NCI-H748 treated with DMSO at 0.1 percent for 48 hours (cell line): ENCODE measurements at places on chromosomes 1 and 21.

DNA sequence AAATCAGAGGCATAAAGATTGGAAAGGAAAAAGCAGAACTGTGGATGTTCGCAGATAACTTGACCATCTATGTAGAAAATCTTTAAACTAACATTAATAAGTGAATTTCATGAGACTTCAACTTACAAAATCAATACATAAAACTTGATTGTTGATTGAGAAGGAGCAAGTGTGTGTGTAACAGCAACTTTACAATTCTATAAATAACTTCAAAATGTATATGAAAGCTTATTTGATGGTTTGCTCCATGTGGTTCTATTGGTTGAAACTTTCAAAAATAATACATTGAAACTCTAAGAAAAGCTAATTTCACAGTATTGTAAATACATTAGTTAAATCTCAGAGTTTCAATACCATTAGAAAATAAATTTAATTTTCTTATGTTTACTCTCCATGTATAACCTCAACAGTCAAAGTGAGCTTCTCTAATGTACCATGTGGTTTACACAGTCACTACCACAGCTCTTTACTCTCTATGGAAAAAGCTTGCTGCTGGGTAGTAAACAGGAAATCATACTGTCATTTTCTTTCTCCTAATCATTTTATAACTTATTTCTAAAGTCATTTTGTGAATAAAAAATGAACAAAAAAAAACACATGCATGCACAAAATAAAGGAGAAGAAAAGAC lies 12.0 kb downstream of the AKT3 start:
- no peak for DNase-seq

- DNase-seq: no peak
Observed at GRCh38 chr1:54906586-54906985, 19.6 kb upstream of the DHCR24 start.

DNA sequence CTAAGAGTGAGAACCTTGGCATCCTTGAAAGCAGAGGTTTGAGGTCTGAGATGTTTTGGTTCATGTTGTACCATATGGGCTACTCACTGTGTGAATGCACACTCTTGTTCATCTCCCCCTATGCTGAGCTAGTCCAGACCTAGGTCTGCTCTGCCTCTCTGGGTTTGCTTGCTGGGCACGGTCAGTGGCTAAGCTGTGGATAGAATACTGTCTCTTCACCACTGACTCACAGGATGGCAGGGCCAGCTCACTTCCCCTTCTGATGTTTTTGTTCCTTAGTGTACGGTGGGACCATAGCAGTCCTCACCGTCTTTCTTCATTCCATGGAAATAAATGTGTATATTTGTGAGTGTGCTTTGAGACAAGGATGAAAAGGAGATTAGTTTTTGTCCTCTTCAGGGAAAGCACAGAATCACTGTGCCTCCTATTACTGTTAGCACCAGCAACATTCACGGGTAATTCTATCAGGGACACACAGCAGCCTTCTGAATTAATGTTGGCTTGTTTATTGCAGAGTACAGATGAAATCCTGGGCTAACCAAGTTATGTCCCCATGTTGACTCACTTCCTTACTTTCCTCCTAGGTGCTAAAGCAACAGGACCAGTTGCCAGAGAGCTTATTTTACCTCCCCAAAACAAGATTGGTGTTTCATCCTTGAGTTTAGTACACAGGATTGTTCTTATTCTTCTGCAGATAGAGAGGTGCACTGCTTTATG lies 56.9 kb upstream of the IVNS1ABP start:
- no peak for DNase-seq

GRCh38 chr1:4267381-4268261 lies 367.5 kb upstream of the C1orf174 start:
- no peak for DNase-seq

- DNase-seq: no peak
Observed at GRCh38 chr1:101376121-101377083, 139.6 kb downstream of the S1PR1 start.

- DNase-seq: no peak
Observed at GRCh38 chr1:17561247-17561548, 21.7 kb downstream of the ARHGEF10L start.

GRCh38 chr1:18285538-18285924 lies 177.9 kb downstream of the IGSF21 start:
- no peak for DNase-seq

DNA sequence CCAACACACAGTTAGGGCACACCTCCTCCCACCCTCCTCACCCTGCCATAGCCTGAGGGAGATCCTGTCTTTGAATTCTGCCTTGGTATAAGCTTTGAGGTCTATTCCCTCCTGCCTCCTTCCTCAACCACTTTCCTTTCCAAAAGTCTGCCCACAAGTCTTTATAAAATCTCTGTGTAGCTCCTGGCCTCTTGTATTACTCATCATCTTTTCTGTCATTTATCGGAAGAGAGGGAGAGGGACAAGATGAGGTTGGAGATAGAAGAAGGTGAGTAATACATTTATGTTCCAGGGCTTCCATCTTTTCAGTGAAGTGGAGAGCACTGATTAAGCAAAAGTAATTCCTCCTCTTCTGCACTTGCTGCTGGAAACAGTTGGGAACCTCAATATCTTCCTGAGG lies 30.5 kb upstream of the EFCAB14 start:
- no peak for DNase-seq

- DNase-seq: peak; percentile 27
Observed at GRCh38 chr1:92749024-92749634, 35.8 kb downstream of the EVI5 start.

GRCh38 chr1:94339206-94339927 lies 78.8 kb upstream of the ABCD3 start:
- DNase-seq: no peak

DNA sequence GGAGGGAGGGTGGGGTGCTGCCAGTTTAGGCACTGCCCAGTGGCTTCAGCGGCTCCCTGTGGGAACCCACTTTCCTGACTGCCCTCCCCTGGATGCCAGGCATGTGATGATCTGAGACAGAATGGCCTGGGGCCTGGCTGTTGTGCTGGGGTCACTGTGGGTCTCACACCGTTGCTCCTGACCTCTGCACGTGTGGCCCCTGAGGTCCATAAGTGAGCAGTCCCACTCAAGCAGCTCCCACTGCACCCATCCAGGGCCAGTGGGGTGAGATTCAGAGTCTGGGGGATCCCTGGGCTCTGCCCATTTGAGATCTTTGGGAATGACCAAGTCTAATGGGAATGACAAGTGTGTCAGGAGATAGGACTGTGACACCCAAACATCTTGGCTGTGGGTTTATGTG lies 18.0 kb downstream of the PODN start:
- no peak for DNase-seq

DNA sequence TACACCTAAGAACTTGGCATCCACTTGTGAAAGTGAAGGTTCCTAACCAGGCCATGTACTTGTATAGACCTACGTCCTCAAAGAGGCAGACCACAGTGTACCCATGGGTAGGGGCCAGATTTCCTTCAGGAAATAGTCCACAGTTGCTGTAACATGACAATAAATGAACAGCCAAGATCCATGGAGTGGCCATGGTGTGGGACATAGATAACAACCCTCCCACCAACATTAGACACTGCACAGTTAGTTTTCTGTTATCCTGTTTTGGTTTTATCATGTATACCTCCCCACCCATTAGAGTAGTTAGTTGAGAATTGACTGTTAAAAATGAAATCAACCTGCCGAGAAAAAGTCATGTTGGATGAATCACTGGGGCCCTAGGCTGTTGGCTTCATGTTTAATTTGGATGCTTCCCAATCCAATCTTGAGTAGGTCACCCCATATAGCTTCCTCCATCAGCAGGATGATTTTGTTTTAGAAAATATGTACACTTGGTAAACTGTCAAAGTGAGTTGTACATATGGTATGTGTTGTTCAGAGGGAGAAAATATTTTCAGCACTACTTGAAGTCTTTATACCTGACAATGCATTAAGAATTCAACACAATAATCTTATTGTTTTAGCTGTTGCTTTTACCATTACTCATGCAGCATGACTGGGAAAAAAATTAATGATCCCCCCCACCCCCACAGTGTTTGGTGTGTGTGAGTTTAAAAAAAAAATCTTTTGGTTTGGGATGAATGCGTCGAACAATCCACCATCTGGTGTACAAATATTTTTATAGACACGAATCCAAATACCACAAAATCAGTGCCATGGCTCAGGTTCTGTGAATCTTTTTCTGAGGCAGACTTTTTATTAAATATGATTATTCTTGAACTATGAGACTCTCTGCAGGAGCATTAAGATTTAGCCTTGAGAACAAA lies 88.3 kb upstream of the ARHGAP29 start:
- no peak for DNase-seq

DNA sequence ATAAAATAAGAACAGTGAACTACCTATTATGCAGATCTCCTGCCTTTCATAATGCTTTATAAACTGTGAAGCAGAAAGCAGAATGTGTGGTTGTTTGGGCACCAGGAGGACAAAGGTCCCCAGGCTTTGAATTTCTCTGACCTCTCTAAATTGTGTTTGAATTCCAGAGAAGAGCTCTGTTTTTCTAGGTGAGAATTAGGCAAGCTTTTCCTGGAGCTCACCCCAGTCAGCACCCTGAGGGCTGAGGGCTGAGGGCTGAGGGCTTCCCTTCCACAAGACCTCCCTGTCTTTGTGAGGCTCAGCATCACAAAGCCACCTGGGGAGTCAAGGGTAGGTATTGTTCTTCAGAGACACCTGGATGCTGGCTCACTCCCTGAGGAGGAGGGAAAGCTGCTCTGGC lies 45.5 kb upstream of the LRIG2 start:
- no peak for DNase-seq

DNA sequence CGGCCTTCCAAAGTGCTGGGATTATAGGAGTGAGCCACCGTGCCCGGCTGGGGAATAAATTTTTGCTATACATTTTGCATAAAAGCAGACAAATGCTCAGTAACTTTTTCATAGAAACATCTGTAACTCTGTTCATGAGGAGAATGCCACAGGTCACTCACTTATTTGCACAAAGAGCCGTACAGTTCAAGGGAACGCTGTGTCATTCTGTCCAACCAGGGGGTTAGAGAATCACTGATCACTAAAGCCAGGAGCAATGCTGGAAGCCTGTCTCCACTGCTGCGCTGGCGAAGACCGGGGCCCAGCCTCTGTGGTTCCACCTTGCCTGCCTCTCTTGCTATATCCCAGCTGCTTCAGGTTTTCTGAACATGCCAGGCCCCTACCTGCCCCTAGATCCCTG lies 58.3 kb downstream of the RUNX1 start:
- DNase-seq: no peak

DNA sequence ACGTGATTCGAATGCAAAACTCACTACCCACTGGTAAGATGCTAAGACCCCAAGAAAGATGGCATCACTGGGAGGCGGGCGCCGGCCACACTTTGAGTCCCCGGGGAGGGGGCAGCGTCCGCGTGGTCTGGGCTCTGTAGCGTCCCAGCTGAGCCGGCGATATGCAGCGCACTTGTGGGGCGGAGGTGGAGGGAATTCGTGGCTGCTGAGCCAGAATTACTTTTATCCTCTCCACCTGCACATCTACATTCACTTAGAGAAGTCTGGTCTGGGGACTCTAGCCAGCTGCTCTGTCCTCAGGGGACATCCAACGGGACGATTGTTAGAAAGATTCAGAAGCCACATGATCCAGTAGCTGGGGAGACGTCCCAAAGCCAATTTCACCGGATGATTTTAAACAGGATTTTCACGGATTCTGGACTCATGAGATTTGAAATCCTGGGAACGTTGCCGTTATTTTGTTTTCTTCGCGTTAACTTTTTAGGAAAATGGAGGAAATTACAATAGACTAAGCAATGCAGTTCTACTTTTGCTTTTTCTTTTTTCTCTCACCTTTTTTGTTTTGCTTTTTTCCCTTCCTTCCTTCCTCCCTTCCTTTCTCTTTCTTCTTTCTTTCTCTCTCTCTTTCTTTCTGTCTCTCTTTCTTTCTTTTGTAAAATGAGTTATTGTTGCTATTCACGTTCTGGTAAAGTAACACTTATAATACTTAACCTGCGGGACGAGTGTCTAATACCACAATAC lies 1.3 kb downstream of the JAM2 start:
- DNase-seq: peak; percentile 10

GRCh38 chr1:214707306-214708087 lies 104.5 kb downstream of the CENPF start:
- DNase-seq: no peak

DNA sequence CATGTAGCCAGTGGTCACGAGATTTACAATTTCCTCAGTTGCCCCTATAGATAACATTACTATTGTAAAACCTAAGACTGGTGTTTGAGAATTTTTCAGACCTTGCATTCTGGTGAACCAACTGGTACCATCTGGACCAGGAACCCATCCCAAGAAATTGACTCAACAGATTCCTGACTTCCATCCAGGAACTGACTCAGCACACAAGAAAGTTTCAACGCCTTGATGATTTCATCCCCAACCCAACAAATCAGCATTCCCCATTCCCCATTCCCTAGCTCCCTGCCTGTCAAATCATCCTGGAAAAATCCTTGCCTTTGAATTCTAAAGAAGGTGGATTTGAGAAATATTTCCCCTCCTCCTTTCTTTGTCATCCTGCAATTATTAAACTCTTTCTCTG lies 529.8 kb upstream of the PRMT6 start:
- no peak for DNase-seq

- no peak for DNase-seq
Observed at GRCh38 chr1:68378296-68379084, 71.3 kb downstream of the RPE65 start.

DNA sequence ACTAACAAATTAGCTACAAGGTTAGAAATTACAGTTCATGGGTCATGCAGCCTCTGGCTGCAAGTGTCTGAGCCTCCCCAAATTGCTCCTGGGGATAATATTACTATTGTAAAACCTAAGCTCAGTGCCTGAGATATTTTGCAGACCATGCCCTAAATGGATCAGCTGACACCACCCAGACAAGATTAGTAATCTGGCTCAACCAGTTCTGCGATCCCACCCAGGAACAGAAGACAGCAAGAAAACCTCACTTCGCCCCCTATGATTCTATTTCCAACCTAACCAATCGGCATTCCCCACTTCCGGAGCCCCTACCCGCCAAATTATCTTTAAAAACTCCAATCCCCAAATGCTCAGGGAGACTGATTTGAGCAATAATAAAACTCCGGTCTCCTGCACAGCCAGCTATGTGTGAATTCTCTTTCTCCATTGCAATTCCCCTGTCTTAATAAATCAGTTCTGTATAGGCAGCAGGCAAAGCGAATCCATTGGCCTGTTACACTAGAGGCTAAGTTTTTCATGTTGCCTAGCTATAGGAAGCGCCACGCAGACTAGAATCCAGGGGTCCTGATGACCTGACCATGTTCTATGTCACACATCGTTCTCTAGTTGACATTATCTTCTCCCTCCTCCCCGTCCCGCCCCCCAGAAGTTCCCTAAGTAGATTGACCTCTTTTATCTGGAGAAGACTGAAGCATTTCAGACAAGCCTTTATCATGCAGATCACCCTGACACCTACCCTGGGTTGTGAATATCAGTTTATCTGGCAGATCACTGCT lies 22.4 kb upstream of the ZFYVE9 start:
- no peak for DNase-seq

- DNase-seq: no peak
Observed at GRCh38 chr1:25173809-25174340, 58.4 kb downstream of the SYF2 start.

GRCh38 chr1:37714689-37715088 lies 22.4 kb downstream of the CDCA8 start:
- DNase-seq: no peak

DNA sequence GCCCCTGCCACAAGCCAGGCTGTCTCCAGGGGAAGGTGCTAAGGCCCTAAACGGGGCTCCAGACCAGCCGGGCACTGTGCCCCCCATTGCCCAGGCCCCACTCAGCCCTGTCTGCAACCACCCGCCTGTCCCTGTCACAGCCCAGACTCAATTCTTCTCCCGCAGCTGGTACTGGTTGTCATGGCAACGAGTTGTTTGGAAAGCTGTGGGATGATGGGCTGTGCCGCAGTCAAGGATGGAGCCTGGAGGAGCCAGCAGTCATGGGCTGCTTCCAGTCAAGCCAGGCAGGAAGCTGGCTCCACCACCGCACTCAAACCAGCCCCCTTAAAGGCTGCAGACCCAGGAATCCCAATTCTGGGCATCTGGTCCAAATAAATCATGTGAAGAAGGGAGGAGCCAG lies 4.2 kb downstream of the SPOCD1 start:
- DNase-seq: peak; percentile 32
